T-helper 17 cell (primary cell): ENCODE measurements at places on chromosomes 16 and 17. TPM values are rescaled to one million over a fixed set of nuclear protein-coding genes. Genes with fewer than 3 reads are reported as not detected.

DNA sequence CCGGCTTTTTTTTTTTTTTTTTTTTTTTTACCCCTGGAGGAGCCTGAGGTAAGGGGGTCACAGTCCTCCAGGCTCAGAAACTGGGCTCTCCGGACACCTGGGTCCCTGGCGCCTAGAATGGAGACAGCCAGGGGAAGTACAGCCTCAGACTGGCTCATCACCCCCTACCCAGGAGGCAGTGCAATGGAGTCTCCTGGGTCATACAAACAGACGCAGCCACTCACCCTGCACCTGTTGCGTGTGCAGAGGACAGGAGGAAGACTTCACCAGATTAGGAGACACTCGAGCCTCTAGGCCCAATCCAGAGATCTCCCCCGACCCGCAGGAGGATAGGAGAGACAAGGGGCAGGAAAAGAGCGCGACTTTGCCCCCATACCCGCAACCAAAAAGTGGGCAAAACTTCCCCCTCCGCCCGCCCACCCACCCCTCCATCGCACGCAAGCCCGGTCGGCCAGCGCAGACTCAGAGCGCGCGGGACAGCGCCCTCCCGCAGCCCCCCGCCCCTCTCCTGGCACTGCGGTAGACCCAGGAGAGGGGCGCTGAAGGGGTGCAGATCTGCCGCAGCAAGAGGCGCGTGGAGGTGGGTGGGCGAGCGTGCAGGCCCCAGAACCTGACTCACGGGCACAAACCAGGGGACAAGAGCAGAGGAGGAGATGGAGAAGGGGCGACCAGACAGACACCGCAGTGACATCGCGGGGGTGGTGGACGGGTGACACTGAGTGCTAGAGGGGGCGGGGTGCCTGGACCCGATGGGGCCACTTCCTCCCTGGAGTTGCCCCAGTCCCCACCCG lies 900 bp downstream of the HAP1 start:
- no peak for DNase-seq

GRCh38 chr17:31171701-31172100 lies 76.9 kb downstream of the NF1 start:
- DNase-seq = no peak

GRCh38 chr16:87538160-87538559 lies 45.3 kb upstream of the ZCCHC14 start:
- no peak for DNase-seq

GRCh38 chr17:12256380-12256995 lies 235.8 kb downstream of the MAP2K4 start:
- no peak for DNase-seq

- no peak for DNase-seq
Observed at GRCh38 chr16:86298758-86299134, 211.6 kb upstream of the FOXF1 start.

DNA sequence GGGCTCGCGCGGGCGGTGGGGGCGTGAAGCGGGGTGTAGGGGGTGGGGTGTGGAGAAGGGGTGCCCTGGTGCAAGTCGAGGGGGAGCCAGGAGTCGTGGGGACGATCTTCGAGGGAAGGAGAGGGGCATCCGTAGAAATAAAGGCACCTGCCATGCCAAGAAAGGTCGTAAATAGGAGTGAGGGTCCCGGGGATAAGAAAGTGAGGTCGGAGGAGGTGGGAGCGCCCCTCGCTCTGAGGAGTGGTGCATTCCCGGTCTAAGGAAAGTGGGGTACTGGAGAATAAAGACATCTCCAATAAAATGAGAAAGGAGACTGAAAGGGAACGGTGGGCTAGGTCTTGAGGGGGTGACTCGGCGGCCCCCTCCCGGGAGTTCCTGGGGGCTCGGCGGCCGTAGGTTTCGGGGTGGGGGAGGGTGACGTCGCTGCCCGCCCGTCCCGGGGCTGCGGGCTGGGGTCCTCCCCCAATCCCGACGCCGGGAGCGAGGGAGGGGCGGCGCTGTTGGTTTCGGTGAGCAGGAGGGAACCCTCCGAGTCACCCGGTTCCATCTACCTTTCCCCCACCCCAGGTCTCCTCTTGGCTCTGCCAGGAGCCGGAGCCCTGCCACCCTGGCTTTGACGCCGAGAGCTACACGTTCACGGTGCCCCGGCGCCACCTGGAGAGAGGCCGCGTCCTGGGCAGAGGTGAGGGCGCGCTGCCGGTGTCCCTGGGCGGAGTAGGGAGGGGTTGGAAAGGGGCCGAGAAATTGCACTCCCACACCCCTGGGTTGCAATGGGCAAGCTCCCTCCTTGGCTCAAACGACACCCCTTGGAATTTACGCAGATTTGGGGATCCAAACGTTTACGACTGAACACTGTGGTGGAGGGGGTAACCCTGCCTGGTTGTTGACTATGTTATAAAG lies 888 bp downstream of the CDH1 start:
- no peak for DNase-seq

The MT1H gene
- not detected for total RNA-seq

DNA sequence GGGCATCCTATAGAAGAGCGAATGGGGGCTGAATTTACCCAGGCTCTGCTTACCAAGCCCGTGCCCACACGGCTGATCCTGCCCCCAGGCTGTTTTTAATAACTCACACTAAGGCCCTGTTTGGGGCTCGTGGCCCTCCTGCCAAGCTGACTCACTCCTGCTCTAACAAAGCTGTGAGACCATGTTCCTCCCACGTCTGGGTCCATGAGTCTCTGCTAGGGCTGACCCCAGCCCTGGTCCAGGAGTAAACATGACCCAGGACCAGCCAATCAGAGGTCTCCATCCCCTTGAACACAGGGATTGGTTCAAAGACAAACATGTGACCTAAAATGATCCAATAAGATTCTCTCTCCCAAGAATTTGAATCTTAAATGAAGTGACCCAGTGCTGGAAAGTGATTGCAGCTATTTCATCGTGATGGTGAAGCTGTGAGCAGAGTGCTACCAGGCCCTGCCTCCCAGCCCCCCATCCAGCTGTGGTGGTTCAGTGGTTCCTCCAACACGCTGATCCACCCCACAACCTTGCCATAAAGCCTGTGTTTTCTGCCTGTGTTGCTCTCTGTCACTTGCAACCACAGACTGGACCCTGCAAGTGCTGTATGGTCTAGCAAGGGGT lies 57.2 kb downstream of the C16orf82 start:
- no peak for DNase-seq

DNA sequence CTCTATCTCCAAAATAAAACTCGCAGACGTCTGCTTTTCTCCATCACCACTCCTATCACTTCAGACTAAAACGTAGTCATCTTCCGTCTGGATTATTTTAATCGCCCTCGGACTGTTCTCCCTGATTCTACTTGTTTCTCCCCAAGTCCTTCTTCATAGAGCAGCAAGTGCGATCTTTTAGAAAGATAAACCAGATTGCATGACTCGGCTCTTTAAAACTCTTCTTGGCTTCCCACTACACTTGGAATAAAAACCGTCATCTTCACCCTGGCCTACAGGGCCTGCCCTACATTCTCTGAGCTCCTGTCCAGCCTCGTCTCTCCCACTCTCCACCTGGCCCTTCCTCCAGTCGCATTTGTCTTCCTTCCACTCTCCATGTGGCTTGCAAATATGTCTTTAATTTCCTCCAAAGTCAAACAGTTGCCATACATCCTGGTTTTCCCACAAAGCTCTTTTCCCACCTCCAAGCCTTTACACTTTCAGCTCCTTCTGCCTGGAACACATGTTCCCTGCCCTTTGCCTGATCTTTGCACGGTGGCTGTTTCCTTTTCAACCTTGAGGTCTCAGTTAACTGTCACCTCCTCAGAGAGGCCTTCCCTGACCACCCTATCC lies 70.5 kb upstream of the DHX40 start:
- DNase-seq = no peak

GRCh38 chr16:90004577-90004976 lies 14.7 kb downstream of the DBNDD1 start:
- no peak for DNase-seq

The KRTAP9-2 gene
- not detected for total RNA-seq

The SDR42E1 gene
- total RNA-seq = 4.9 TPM

- DNase-seq = no peak
Observed at GRCh38 chr16:52825892-52826291, 226.8 kb downstream of the CHD9NB start.

DNA sequence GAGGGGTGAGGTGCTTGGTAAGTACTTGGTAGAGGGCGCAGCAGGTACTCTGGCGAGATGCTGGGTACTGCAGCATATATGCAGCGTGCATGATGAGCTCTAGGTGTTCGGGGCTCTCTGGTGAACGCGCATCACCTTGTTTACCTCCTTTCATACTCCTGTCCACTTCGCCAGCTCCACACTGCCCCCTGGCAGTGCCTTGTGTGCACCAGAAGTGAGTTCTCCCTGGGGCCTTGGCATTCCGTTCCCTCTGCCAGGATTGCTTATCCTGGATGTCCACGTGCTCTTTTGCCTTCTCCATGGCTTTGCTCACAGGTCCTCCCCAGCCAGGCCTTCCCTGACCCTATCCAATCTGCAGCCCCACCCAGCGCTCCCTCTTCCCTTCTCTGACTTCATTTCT lies 154.2 kb downstream of the MRM1 start:
- peak; percentile 25 for DNase-seq

DNA sequence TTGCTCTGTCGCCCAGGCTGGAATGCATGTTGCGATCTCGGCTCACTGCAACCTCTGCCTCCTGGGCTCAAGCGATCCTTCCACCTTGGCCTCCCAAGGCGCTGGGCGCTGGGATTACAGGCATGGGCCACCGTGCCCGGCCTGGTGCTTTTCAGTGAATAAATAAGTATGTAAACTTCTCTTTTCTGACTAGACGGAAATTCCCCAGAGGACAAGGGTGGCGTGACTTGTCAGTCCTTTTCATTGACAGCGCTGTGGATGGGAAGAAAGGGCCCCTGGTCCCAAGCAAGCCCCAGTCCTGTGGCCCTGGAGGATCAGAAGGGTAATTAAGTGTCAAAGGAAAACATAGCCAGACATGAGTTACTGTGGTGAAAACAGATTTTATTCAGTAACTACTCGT lies 9.6 kb upstream of the SPN start:
- DNase-seq = no peak

DNA sequence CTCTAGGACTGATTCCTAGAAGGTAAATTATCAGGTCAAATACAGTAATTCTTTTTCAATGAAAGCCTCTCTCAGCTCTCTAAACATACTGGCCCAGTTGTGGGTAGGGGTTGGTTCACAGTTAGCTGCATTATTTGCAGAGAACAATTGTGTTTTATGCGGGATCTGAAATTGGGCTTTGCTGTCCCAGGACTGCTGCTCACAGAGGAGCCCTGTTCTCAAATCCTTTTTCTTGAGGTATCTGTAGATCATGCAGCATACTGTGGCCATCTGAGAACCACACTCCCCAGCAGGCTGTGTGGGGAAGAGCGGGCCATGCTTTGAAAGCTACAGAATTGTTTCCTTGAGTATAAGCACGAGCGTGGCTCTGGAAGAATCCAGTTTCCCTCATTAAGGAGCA lies 17.5 kb downstream of the MTHFSD start:
- no peak for DNase-seq

- no peak for DNase-seq
Observed at GRCh38 chr17:61551255-61551742, 39.7 kb downstream of the NACA2 start.

GRCh38 chr17:48725288-48726064 lies 2.5 kb downstream of the PRAC2 start:
- DNase-seq = no peak

- DNase-seq = no peak
Observed at GRCh38 chr16:85983606-85984230, 84.8 kb downstream of the IRF8 start.

The FA2H gene
- 0.73 TPM for total RNA-seq

DNA sequence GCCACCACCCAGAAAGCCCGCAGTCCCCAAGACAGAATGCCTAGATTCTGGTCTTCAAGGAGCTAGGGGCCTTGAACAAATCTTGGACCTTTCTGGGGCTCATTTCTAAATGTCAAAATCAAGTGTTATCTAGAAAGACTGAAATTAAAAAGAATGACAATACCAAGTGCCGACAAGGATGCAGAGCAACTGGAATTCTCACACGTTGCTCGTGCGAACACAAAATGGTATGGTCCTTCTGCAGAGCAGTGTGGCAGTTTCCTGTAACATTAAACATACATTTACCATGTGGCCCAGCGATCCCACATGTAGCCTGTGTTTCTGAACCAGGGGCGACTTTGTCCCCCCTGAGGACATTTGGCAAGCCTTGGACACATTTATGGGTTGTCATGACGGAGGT lies 137.9 kb downstream of the GAS7 start:
- no peak for DNase-seq

- no peak for DNase-seq
Observed at GRCh38 chr16:29911676-29912010, 11.4 kb downstream of the ASPHD1 start.

DNA sequence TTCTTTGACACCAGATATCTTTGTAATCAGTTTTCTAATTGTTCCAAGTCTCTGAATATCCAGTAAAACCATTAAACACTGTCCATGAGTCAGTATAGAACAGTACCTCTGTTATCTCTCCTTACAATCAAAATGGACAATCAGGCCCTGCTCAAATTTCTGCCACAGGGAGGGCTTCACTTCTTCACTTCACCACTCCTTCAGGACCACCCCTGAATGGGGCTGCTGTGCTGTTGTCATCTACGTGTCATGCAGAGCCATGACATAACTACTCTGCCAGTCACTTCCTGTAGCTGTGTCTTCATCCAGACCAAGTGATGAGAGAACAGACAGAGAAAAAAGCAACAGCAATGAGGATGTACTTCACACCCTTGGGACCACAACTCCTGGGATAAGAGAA lies 116.9 kb downstream of the TANC2 start:
- no peak for DNase-seq

The SMG6 gene
- 51.6 TPM for total RNA-seq

GRCh38 chr16:66802159-66802558 lies 775 bp upstream of the TERB1 start:
- no peak for DNase-seq

The MARF1 gene
- total RNA-seq = 164 TPM

The OVCA2 gene
- total RNA-seq = 28.4 TPM

DNA sequence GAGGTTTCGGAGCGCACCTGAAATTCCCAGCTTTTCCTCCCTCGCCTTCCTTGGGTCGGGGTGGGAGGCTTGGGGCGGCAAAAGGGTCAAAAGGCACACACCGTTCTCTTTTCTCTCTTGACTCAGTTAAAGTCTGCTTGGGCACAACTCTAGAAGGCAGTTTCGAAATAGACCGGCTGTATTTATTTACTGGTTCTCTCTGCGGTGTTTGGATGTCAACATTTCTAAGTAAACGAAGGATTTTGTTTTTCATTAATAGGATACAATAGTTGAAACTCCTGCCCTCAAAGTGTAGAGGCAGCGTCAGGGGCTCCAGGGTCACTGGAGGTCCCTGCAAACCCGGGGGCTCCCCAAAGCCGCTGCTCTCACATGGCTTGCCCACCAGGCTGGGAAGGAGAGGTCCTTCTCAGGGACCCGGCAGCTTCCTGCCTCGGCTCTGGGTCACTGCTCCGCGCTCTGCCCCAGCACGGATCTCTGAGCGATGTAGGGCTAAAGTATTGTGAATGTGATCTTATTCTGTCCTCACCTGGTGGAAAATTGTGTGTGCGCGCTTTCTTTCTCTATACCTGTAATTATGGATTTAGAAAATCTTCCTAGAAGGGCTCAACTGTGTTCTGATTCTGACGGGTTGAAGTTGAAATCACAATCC lies 952 bp downstream of the BMERB1 start:
- no peak for DNase-seq

- no peak for DNase-seq
Observed at GRCh38 chr17:58564243-58564642, 49.8 kb upstream of the MTMR4 start.

The KRTAP2-4 gene
- total RNA-seq = not detected

- DNase-seq = no peak
Observed at GRCh38 chr16:73365016-73365551, 317.2 kb upstream of the ZFHX3 start.

The CCDC92B gene
- 0.37 TPM for total RNA-seq
